NCI-H2029 treated with DMSO at 0.1 percent for 48 hours (cell line): ENCODE measurements at places on chromosomes 4 and X.

DNA sequence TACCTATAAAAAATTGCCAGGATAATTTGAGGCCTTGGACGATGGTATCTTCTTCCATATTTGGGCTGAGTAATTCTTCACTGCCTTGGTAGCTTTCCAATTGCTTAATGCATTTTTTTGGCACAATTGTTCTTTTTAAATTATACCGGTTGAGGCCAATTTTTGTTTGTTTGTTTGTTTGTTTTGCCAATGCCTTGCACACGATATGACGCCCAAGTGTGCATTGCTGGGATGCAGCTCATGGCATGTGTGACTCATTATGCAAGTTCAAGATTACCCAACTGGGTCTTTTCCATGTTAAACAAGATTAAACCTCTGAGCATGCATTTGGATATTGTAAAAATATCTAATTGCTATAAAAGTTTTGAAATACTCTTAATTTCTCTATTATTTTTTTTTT is 71.1 kb upstream of the KCNIP4 start:
- DNase-seq: no peak

- no peak for DNase-seq
Observed at GRCh38 chr4:182758273-182758672, 158.9 kb downstream of the DCTD start.

GRCh38 chr4:915595-915994 is 16.5 kb downstream of the GAK start:
- no peak for DNase-seq

DNA sequence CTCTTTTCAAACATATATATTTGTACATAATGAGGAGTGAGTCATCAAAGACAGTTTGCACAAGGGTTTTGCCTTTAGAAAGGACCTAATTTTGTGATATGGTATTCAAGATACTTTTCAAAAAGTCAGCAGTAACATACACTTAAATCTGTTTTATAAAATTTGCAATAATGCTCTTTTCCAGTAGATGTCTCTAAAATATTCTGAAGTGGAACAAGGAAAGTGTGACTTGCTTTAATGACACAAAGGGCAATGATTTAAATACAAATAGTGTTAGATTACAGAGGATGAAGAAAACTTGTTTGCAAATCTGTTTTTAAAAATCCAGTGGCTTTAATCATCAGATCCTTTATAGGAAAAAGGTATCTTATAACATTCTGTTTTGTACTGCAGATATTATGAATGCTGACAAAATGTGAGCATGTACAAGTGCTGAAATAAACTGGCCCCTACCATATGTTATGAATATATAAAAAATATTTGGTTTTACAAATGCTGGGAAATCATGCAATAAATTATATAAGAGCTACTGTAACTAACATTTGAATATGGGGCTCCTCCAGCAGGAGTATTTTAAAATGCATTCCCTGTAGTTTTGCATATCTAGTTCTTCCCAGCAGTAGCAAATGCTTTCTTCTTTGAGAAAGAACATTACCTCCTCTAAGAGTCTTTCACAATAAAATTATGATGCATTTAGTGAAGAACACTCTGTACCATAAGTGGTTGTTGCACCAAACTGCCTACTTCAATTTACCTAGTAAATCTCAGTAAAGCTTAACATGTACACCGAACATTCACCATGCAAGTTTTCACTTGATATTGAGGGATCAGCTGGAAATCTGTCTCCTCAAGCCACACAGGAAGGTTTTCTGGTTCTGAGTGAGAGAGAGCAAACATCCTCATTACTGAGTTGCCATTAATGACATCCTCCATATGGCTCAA is 20.2 kb downstream of the MMRN1 start:
- DNase-seq: no peak

DNA sequence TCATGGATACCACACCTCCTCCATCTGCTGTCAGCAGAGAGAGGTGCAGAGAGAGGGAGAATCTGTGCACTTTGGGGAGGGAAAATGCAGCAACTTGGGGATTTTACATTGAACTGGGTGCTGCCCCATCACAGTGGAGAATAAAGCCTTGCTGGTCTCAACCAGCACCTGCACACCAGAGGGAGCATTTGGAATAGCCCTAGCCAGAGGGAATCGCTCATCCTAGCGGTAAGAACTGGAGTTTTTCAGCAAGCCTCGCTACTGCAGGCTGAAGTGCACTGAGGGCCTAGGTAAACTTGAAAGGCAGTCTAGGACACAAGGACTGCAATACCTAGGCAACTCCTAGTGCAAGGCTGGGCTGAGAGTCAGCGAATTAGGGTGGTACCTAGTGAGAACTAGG is 148.7 kb downstream of the KDR start:
- no peak for DNase-seq

- no peak for DNase-seq
Observed at GRCh38 chr4:59484944-59485343, 1715.2 kb upstream of the ADGRL3 start.

- DNase-seq: no peak
Observed at GRCh38 chr4:37903901-37904300, 13.0 kb downstream of the TBC1D1 start.

DNA sequence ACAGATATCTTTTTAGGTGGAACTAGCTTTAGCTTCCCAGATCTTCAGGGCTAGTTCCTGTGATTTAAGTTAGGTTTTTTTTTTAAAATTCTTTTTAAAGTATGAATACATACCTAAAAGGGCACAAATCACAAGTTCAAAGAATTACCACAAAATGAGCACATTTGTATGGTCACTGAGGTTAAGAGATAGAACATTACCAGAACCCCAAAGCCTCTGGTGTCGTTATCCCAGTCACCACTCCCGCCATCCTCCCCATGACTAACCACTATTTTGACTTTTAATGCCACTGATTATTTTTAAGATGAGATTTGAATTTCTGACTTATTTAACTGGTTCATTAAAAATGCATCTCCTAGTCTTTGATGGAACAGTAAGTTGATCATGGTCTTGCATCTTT is 5.4 kb downstream of the PGK1 start:
- DNase-seq: no peak

DNA sequence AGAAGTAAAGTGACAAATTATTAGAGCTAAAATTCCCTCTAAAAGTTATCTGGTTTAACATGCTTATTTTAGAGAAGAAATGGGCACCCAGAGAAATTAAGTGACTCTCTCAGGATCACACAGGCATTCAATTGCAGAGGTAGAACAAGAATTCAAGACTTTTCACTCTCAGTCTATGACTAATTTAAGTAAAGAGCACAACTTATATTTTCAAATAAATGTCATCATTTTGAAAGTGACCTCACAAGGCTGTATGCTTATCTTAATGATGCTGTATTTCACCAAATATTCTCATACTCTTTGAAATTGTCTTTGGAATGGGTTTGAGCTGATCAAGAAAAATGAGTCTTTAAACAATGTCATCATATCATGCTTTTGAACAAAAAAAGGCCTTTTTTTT is 15.3 kb downstream of the GPR174 start:
- DNase-seq: no peak
